ENCODE measurements at places on chromosomes 12 and 14.

DNA sequence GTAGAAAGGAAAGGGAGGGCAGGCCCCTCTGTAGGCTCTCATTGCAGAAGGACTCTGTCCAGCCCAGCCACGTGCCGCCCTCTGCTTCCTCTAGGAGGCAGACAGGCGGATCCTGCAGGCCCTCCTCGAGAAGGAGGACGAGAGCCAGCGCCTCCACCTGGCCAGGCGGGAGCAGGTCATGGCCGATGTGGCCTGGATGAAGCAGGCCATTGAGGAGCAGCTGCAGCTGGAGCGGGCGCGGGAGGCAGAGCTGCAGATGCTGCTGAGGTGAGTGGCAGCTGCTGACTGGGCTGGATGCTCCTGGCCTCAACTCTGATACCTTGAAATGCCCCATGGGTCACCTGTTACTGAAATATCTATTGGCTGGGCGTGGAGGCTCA is 10.9 kb downstream of the TCHP start:
- no peak for DNase-seq

DNA sequence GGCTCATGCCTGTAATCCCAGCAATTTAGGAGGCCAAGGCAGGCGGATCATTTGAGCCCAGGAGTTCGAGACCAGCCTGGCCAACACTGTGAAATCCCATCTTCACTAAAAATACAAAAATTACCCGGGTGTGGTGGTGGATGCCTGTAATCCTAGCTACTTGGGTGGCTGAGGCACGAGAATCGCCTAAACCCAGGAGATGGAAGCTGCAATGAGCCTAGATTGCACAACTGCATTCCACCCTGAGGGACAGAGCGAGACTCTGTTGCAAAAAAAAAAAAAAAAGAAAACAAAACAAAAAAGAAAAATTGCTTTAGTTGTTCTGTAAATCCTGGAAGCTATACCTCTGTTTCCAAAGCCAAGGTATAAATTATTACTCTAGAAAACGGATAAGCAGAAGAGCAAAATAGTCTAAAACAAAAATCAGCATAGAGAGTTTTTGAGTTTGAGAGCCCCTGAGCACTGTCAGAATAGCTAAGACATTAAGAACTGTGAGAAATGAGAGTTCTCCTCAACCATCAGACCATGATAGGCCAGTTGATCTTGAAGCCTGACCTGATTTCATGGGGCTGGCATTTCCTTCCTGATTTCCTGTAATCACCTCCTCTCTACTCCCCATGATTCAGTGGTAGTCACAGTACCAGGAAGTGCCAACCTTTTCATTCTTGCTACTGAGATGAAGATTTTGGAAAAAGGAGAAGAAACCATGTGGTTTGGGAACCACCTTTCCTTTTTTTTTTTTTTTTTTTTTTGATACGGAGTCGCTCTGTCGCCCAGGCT is 31.7 kb downstream of the ATP2A2 start:
- no peak for DNase-seq

DNA sequence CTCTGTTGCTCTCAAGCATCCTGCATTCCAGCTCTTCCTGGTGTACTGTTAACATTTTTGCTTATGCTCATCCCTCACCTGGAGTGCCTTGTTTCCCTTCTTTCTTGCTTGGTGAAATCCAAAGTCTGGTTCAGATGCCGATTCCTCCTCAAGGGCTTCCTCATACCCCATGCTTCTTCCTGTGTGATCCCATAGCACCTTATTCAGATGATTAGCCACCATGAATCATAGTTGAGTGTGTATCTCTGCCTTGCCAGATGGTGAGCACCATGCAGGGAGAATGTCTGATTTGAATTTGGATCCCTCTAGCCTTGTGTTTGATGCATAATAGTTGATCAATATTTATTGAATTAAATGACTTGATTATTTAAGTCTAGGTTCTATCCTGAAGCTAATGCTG is 39.4 kb upstream of the ANO4 start:
- DNase-seq: no peak

- DNase-seq: no peak
These were observed 11.9 kb downstream of the PLD4 start for GRCh38 chr14:104936361-104937155.

GRCh38 chr14:85565862-85566296 is 35.9 kb downstream of the FLRT2 start:
- DNase-seq: no peak

- no peak for DNase-seq
These were observed 160.1 kb downstream of the STXBP6 start for GRCh38 chr14:24889843-24890242.

- DNase-seq: no peak
These were observed 574 bp downstream of the GLRX5 start for GRCh38 chr14:95535226-95536021.

DNA sequence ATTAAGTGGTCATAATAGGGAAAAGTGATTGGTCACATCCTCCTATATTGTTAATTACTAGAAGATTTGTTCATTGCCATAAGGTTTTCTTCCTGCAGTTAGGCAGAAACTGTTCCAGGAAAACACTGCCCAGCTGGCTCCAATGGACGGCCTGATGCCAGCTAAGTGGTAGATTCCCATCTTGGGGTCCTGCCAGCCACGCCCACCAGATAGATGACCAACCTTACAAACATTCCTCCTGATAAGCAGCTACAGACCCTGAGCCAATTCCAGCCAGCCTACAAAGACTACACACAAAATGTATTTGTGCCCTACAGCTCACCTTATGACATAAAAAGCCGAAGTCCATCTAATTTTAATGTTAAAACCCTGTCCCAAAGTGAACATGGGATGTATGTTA is 685.9 kb upstream of the USP15 start:
- no peak for DNase-seq

- no peak for DNase-seq
These were observed 68.2 kb downstream of the USP15 start for GRCh38 chr12:62328296-62328921.

DNA sequence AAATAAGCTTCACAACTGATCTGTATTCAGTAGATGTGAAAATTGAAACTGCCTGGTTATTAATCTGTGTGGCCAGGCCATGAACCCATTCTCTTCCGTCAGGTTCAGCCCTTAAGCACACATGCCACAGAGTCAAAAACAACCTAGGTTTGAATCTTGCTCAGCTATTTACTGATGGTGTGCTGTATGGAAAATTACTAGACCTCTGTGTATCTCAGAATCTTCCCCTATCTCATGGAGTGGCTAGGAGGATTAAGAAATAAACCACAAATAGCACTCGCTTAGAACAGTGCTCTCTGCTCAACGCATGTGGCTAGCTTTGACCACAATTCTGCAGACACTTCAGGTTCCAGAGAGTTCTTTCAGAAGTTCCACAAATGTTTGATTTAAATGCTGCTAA is 240.7 kb upstream of the PLEKHG7 start:
- no peak for DNase-seq

GRCh38 chr14:67673451-67673850 is 981 bp downstream of the VTI1B start:
- no peak for DNase-seq

DNA sequence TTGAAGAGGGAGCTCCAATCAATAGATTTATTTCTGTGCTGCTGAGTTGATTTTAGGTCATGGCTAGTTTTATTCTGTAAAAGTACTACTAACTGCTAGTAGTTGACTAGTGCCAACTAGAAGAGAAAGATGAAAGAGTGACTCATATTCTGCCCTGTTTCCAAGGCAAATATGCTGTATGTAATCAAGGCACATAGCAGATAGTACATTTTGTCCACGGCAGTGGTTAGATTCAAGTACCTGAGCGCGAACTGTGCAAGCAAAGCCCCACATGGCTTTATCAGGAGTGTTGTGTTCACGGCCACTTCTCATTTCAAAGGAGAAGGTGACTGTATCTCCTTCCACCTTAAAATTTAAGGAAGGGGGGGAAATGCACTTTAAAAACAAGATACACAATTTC is 126.8 kb downstream of the TRAFD1 start:
- DNase-seq: no peak
